ENCODE measurements at places on chromosomes 2 and 18.

DNA sequence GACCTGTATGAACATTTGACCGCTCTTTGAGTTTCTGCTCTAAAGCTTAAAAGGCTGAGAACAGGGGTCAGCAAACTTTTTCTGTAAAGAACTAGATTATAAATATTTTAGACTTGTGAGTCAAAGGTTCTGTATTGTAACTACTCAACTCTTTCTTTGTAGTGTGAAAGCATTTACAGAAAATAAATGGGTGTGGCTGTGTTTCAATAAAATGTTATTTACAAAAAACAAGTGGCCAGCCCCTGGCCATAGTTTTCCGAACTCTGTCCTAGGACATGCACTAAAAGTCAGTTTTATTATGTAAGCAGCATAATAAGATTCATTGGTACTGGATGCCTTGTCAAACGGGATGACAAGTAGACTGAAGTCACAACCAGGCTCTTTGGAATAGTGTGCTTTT is 434.9 kb downstream of the ZEB2 start:
- no peak for DNase-seq

- no peak for DNase-seq
Observed at GRCh38 chr2:177074099-177074710, 138.4 kb upstream of the HNRNPA3 start.

DNA sequence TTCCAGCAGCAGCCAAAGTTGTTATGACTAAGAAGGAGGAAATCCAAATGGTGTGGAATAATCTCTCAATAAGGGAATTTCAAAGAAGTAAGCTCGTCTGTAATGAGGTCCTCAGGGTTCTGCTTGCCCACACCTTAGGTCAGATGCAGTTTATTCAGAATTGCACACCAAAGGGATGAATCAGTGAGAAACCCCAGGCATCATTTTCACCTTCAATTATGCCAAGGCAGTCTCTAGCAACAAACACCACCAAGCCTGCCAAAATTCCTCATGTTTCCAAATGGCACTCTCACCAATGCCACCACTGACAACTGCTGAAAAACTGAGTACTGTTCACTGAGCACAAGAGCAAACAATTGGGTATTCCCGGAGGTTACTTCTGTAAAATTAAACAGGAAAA is 43.6 kb downstream of the KCNG3 start:
- DNase-seq: no peak

DNA sequence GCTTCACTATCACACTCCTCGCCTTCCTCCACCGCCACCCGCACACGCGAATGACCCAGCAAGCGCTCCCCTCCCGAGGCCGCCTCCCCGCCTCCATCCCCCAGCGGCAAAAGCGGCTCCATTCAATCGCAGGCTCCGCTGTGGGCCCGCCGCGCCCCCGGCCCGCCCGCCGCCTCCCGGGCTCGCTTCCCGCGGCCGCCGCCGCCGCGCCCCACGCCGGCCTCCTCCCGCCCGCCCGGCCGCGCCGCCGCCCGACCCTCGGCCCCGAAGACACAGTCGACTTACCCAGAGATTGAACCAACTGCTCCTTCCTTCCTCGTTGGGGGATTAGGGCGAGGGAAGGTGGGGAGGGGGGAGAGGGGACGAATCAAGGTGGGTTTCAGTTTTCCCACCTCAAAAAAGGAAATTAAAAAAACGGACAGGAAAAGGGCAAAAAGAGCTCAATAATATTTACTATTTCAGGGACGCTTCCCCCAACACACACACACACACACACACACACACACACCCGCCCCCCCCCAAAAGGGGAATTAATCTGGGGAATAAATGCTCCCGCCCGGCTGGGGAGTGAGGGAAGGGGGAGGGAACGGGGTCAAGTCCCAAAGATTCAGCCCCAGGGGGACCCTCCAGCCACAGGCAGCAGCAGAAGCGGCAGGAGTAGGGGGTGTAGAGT is 743 bp downstream of the XPO1 start:
- DNase-seq: no peak

DNA sequence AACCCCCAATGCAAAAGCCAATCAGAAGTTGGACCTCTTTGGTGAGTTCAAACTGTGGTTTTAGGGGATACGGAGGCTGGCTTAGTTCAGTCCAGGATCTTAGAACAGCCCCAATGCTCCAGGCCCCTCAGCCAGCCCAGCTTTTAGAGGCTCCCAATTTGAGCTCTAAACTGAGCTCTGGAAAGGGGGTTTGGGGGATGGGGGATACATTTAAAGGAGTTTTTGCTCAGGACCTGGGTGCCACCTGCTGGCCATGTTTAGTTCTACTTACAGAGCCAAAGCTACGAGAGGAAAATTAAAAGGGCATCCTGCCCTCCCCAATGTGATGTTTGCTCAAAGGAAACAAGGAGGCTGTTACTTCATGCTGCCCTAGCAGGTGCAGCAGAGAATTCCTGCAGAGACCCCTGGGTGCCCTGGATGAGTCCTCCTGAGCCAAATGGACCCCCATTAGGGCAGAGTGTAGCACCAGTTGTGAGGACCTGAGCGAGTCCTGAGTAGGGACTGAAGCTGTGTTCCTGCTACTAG is 15.9 kb upstream of the TMEM214 start:
- no peak for DNase-seq

DNA sequence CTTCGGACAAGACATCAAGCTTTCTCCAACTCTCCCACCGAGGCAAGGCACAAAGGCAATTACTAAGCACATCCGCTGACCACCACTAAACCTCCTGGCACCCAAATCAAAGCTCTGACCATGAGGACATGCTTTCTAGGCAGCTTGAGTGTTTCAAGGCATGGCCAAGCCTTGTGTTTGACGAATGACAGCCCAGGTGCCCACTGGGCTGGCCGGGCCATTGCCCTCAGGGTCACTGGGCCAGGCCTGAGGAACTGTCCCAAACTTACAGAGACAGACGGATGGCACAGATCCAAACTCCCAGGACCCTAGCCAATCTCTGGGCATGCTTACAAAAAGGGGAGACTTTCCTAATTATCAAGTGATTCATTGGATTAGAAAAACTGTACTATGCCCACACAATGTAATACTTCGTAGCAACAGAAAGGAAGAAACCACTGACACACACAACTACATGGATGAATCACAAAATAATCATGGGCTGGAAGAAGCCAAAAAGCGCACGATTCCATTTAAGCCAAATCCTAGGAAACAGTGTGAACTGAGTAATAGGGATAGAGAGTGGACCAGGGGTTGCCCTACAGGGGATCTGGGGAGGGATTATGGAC is 20.2 kb downstream of the CRACDL start:
- DNase-seq: no peak

DNA sequence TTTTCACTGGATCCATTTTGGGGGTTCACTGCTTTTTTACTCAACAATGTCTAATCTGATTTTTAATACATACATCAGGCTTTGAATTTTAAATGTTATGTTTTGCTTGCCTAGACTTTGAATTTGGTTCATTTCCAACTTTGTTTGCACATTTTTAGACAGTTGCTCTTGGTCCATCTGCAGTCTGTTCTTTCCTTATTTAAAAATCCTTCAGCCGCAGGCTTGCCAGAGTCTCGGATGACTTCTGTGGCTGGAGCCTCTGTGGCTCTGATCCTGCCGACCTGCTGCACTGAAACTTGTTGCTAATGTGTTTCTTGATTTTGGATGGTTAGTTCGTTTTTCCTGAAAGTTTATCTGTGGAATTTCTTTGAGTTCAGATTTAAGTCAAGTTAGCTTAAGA is 172.0 kb upstream of the ALKAL2 start:
- no peak for DNase-seq

- no peak for DNase-seq
Observed at GRCh38 chr2:60567096-60567495, 13.6 kb upstream of the BCL11A start.

DNA sequence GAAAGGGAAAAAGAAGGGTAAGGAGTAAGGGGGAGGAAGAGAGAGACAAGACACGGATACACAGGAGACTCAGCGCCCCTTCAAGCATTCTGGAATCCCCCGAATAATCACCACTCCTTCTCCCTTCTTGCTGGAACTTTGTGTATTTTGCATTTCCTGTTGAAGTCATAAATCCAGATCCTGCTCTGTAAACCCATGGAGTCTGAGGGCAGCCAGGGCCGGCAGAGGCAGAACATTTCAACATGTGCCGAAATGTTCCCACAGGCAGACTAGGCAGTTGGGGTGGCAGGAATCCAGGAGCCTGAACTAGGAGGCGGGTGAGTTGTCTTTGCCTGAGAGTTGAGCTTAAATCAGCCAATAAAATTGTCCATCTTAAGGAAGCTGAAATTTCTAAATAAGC is 193.1 kb downstream of the SH3RF3 start:
- no peak for DNase-seq

- no peak for DNase-seq
Observed at GRCh38 chr2:28393114-28393836, 617 bp downstream of the FOSL2 start.

DNA sequence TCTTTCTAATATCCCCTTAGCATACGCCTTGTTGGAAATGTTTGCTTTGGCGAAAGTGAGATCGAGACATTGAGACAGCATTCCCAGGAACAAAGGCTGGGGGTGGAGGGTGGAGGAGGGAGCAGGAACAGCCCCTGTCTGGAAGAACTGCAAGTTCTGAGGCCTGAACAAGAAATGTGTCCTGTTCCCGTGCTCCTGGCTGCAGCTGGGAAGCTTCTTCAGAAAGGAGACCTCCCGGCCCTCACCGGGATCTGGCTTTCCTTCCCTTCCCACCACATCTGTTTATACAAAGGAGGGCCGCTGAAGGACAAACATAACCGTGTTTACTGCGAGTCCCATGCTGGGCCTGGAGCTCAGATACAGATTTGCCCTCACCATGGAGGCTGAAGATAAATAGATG is 35.9 kb downstream of the AFF3 start:
- no peak for DNase-seq

- no peak for DNase-seq
Observed at GRCh38 chr18:26875040-26875654, 9.6 kb upstream of the AQP4 start.

DNA sequence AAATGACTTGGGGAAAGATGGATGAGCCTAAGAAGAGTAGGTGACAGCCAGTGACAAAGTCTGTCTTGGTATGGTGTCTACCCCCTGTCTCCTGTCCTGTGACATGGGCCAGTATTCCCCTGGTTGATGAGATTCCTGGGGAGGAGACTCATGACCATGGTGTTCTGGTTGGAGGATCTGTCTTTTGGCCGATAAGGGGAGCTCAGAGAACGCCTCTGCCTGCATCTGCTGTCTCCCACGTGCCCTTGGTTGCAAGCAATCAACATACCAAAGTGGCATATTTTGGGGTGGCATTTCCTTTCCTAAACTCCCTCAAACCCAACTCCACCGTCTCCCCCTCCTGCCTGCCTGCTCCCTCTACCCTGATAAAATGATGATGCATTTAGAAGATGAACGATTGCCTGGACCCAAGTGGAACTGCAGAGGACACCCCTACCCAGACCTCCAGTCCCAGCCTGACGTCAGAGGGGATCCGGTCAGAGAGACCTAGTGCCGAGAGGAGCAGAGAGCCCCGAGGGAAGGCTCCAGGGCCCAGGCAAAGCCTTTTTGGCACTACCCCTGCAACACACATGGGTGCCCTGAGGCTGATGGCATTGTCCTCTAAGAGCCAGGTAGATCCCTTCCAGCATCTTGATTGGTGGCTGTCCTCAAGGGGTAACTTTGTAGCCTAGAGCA is 124.2 kb upstream of the MSH6 start:
- no peak for DNase-seq

DNA sequence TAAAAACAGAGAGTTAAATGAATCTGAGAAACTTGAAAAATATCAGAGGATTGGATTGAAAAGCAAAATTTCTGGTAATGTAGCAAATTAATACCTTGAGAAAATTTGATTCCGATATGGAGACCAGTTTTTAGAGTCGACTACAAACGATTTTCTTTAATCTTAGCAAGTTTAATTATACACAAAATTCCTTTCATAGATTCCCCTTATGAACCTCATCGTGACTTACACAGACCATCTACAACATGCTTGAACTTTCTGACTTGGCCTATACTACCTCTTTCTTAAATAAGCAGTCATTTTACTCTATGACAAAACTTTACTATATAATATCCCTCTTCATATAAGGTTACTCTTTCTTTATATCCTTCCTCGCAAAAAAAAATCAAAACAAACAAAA is 769.6 kb upstream of the CRIM1 start:
- DNase-seq: no peak

DNA sequence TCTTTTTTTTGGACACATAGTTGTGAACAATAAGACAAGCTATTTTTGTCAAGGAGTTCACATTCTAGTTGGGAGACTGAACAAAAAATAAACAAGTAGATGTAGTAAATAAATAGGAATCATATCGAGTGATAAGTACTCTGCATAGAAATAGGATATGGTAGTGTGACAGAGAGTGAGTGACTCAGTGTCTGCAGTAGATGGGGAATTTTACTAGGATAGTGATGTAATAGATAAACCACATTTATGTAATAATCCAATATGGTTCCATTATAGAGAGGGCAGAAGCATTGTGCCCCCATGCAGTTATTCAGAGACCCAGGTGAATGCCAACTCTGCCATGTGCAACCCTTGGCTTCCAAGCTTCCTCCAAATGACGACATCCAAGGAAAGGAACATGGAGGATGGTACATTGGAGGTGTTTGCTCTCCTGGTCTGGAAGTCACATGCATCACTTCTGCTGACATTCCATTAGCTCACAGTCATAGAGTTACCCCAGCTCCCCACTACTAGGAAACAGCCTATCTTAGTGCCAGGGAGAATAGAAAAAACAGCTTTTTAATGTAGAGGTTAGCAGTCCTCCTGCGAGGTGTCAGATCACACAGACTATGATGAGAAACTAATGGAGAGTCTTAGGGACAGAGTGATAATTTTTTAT is 595.4 kb downstream of the NYAP2 start:
- DNase-seq: no peak

DNA sequence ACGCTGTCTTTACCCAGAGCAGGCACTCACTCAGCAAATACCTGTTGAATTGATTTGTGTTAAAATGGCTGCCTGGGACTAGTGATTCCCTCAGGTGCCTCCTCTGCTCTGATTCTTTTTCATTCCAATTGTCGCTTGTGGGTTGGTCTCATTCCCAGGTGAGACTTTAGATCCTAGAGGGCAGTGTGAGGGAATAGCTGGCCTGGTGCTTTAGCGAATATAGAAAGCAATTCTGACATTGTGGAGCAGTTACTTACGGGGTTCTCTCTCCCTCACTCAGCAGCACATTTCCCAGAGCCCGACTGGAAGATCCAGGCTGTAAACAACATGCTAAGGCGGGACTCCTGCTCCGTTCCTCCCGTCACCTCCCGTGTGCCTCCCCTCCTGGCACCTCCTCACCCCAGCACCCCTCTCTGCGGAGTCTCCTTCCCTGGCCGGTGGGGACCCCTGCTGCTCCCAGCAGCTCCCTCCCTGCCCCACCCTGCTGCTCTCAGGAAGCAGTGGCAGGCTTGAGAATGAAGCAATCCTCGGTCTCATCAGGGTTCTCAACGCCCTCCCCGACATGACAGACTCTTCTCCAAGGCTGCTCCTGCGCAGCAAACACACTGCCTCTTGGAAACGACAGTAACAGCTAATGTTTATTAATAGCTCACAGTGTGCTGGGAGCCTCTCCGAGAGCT is 26.9 kb downstream of the CELF4 start:
- DNase-seq: no peak

GRCh38 chr2:223528036-223528435 is 74.1 kb downstream of the SCG2 start:
- no peak for DNase-seq

Data from SIG-M5 (cell line).